Stimulated activated CD8-positive, alpha-beta memory T cell treated with anti-CD3 and anti-CD28 coated beads, Interleukin-4, amount 100 ng/mL, for 4 hours (primary cell): ENCODE measurements at places on chromosomes 11 and 22.

DNA sequence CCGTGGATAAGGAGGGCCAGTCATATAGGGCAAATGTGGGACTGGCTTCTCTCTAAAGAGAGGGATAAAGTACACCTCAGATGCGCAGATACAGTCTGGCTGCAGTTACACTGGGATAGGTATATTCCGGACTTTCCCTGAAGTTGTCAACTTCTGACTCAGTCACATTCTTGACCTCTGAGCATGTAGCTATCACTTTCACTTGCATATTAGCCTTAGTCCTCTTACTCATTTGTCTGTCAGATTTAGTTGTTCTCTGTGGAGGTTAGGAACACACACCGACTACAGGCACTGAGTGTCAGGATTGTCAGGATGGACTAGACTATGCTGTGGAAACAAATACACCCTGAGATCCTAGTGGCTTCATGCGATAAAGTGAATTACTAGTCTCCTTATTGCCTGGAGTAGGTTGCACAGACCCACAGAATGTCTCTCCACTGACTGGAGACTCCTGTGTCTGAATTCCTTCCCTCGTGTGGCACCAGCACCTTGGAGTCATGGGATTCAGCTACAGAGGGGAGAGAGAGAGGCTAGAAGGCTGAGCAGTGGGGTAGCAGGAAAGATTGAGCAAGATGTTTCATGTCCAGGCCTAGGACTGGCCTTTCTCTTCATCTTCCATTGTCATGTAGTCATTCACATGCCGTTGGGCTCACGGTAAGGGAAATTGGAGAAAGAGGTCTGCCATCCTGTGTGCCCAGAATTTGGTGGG is 654.3 kb downstream of the NTM start:
- no peak for DNase-seq

- DNase-seq = no peak
These were observed 79.9 kb downstream of the TTC28 start for GRCh38 chr22:28599693-28600092.

DNA sequence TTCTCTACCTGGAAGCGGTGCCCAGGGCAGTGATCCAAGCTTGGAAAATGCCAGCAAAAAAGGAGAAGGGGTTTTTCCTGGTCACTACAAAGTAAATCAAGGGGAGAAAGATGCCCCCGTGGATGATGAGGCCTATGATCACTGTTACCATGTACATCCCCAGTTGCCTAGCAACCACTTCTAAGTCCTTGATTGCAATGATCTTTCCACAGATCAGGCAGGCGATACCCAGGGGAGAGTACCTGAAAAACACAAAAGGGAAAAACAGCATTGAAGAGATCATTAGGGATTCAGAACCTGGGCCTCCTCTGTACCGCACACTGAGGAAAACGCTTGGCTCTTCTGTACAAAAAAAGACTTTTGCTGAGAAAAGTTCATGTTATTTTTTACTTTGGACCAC is 127.1 kb downstream of the SLC1A2 start:
- DNase-seq = no peak

DNA sequence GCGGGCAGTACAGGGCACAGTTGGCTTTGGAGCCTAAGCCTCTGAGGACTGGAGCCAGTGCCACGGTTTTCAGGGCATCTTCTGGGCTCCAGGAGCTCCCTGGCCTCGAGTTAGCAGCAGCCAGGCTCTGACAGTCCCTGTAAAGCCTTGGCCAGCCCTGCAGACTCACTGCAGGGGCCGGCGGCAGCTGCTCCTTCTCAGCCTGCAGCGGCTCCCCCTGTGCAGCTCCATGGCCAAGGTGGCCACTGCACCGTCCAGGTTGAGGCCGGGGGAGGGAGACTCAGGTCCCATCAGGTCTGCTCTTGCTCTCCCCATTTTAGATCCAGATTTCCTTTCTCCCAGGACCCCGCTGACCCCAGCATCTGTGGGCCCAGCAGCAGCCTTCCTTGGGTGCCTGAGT is 1461.1 kb downstream of the BRD1 start:
- no peak for DNase-seq

DNA sequence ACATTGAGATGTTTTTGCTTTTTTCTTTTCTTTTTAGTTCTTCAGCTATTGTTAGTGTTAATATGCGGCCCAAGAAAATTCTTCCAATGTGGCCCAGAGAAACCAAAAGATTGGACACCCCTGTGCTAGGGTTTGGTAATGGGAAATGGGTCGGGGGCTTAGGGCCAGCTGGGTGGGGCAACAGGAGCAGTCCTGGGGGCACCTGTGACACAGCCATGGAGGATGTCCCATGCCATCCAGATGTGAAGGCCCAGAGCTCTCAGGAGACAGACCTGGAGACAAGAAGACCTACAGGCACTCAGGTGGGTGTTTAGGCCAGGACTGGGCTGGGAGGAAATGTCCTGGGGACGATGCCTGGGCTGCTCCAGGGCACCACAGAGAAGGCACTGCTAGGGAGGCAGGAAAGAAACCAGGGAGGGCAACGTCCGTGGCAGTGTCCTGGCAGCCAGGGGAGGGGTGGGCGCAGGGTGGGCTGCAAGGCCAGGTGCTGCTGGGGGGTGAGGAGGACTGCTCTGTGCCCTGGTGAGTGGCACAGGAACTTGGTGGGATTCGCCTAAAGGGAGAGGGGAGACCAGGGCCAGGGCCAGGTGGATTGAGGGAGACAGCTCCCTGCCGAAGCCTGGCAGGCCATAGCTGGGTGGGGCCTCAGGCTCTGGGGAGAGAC is 21.4 kb downstream of the RELT start:
- DNase-seq = no peak

DNA sequence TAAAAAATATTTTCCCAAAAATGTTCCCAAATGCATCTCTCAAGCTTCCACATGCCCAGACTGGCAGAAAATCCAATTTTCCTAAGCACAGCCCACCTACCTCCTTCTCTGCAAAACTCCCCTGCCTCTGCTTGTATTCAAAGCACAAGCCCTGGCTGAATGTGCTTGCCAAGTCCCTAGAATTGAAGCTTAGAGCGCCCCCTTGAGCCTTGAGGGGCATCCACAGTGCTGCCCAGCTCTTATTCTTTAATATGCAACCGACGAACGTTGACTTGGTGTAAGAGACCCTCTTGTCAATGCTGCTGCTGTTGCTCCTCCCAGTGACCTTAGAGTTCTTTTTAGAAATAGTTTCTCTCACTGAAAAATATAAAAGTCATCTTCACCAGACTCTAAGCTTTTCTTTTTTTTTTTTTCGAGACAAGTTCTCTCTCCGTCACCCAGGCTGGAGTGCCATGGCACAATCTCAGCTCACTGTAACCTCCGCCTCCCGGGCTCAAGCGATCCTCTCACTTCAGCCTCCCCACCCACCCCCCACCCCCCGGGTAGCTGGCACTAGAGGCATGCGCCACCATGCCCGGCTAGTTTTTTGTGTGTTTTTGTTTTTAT is 63.5 kb upstream of the CAPRIN1 start:
- DNase-seq = peak; percentile 54

DNA sequence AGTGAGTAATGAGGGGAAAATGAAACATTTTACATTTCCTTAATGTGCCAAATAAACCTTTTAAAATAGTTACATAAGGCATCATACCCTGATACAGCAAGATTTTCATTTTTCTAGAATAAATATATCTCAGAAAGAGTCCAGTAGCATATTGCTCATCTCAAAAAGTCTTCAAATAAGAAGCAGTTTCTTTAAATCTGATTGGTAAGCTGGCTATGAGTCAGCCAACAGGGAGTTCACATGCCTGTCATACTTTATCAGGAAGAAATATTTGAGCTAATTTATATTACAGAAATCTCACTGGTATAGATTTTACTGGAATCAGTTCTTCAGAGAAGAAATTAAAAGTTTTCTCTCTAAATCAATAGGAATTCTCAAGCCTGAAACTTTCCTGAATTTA is 258.1 kb downstream of the C11orf87 start:
- no peak for DNase-seq

- DNase-seq = no peak
These were observed 8.0 kb downstream of the SELENOM start for GRCh38 chr22:31099386-31099785.

DNA sequence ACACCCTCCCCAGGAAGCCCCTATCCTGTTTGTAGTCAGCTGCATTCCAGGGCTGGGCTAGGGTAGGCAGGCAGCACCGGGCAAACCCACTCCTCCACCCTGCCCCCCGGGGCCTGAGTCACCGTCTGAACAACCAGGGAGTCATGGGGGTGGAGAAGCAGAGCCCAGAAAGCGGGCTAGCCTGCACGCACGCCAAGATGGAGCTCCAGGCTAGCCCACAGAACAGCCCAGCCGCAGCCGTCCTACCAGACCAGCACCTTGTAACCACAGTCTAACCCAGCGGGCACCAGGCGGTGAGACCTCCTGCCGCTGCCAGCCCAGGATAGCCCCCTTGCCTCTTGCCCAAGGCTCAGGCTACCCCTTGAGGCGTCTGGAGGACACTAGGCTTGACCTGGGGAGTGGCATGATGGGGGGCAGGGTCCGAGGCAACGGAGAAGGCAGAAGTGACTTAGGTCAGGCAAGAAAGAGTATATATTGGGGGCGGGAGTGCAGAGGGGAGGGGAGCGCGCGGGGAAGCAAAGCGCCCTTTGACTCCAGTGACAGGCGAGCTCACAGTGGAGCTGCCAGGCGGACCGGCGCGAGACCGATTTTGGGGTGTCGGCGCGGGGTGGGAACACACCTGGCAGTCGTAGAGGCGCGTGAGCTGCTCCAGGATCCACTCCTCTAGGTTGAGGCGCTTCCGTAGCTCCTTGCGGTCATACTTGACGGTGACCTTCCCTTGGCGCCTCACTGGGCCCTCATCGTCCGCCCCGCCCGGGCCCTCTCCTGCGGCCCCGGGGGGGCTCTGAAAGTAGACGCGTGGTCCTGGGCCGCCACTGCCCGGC is 734 bp downstream of the PPP1R14B start:
- no peak for DNase-seq

GRCh38 chr22:32204040-32204855 is 625 bp downstream of the RFPL2 start:
- DNase-seq = no peak

- DNase-seq = no peak
These were observed 1.1 kb downstream of the GNAZ start for GRCh38 chr22:23071230-23072076.

DNA sequence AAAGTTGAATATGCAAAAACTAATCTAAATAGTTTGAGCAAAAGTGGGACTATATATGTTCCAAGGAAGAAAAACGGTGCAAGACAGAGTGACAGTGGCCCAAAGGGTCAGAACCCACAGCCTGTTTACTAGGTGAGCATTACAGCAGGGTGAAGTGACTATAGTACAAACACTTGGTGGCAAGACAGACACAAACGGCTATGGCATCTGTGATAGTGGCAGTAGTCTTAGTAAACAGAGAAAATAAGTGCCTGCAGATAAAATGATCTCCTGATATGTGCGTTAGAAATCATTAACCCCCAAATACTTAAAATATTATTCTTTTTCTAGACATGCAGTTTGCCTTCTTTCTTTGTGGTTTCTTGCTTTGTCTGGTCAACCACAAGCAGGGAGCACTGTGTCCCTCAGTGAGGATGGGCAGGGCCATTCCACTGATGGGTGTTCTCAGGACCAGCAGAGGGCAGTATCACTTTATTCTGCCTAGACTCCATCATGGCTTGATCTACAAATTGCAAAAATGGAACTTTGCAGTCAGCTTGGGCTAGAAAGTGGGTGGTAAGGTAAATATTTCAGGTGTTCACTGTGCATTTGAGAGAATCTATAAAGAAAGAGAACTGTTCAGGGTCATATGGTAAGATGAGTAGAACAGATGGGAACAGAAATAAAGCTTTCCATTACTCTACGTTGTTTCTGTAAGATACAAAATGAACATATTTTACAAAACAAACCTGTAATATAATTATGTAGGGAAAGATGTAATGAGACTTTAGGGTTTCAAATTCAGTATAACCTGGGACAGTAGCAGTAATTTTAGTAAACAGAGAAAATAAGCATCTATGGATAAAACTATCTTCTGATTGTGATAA is 198.2 kb downstream of the SWAP70 start:
- no peak for DNase-seq

GRCh38 chr22:45599836-45600577 is 71.6 kb upstream of the ATXN10 start:
- DNase-seq = no peak

DNA sequence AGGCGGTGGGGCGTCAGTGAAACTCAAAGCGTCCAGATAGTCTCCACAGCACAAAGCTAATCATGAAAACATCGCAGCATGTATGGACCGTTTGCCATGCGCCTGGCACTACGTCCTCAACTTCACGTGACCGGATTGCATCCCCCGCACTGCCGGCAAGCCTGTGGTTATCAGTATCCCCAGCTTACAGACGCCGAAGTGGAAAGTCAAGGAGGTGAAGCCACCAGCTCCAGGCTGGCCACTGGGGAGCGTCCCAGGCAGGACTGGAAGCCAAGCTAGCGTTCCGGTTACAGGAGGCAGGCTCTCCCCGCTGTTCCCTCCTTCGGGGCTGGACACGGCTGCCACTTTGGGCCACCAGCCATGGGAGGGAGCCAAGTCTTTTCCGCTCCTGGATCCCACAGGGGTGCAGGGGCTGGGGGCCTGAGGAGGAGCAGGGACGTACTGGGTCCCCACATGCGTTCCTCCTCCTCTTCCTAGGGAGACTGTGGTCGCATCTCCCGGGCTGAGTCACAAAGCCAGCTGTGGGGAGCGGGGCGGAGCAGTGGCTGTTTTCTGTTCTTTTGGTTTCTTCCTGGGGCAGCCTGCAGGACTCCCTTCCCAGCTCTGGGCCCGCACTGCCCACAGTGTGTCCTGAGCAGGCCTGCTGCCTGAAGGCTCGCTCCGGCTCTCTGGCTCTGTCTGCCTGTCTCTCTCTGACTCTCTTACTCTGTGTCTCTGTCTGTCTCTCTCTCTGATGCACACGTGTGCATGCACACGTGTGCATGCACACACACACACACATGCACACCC is 4.3 kb upstream of the OSBPL5 start:
- no peak for DNase-seq

DNA sequence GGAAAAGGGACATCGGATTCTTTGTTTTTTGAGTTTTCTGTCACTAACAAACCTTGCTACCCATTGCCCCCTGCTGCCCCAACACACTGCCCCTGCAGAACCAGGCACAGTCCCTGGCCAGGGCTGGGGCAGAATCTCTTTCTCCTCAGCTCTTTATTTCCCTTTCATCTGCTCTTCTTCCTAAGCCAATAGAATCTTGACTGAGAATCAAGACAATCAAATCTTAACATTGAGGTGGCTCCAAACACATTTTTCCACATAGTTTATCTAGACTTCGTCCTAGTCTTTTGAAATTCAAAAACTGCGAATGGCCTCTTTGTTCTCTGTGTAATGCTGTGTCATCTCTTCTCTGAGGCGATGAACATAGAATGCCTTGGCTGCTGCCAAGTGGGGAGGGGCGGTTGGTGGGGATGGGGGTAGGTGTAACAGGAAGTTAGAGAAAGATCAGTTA is 16.1 kb upstream of the NTM start:
- no peak for DNase-seq

- no peak for DNase-seq
These were observed 3.9 kb downstream of the SMPD1 start for GRCh38 chr11:6393989-6394670.
